Daoy (cell line): ENCODE measurements at places on chromosomes 2 and 18. TPM values are rescaled to one million over a fixed set of nuclear protein-coding genes. Genes with fewer than 3 reads are reported as not detected.

Gene ALK
- total RNA-seq, result 0.03 and 0.11 TPM in 2 replicates

Gene CIB4
- not detected in 2 replicates for total RNA-seq

Gene GALNT13
- total RNA-seq, result not detected in 2 replicates

Gene IMP4
- 294 and 327 TPM in 2 replicates for total RNA-seq

Gene BBS5
- 3.7 and 6.7 TPM in 2 replicates for total RNA-seq

Gene CXCR1
- total RNA-seq, result not detected in 2 replicates

Gene SATB2
- 8.2 and 11.5 TPM in 2 replicates for total RNA-seq

Gene KIAA2012
- not detected in 2 replicates for total RNA-seq

Gene SLC9A4
- not detected in 2 replicates for total RNA-seq

Gene TCF23
- total RNA-seq, result not detected in 2 replicates

Gene EDAR
- total RNA-seq, result not detected in 2 replicates
